Stimulated activated CD4-positive, alpha-beta T cell treated with anti-CD3 and anti-CD28 coated beads, Interleukin-1b, Interleukin-23, amount 100 ng/mL, for 24 hours (primary cell): ENCODE measurements at places on chromosomes 2 and 18.

DNA sequence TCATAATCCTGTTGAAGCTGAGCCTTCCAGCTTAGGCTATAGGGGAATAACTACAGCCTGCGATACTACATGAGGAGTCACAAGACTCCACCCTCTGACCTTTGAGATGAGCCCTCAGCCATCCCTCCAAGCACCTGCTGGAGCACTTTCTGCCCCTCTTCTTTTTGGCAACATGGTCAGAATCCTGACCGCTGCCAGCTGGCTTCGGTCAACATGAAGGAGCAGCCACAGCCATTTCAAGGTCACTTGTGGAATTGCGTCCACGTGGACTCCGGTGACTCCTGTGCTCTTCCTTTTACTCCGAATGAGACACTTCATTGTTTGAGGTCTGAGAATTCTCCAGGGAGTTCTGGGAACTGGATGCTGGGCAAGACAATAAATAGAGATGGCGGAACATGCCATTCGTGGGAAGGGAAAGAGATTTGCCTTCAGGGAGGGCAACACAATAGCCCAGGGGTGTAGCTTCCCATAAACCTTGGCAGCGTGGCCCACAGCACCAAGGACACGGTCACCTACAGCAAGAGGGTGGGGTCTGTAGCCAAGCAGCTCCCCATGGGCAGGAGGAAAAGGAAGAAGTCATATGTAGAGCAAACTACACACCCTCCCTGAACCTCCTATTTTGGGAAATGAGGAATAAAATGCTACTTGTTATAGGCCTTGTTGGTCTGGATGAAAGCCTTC lies 73.3 kb upstream of the PPP1CB start:
- no peak for DNase-seq

DNA sequence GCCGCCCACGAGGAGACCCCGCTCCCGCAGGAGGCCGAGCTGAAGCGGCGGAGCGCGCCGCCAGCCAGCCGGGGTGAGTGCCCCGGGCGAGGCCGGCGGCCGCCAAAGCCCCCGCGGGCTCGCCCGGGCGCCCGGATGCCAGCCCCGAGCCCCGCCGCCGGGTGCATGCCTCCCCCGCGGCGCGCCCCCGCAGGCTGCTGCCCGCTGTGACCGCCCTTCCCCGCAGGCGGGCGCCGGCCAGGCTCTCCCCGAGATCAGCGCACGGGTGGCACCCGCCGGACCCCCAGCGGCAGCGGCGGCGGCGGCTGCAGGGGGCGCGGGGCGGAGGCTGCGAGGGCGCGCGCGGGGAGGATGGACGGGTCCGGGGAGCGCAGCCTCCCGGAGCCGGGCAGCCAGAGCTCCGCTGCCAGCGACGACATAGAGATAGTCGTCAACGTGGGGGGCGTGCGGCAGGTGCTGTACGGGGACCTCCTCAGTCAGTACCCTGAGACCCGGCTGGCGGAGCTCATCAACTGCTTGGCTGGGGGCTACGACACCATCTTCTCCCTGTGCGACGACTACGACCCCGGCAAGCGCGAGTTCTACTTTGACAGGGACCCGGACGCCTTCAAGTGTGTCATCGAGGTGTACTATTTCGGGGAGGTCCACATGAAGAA lies 470 bp downstream of the KCNF1 start:
- DNase-seq: no peak

DNA sequence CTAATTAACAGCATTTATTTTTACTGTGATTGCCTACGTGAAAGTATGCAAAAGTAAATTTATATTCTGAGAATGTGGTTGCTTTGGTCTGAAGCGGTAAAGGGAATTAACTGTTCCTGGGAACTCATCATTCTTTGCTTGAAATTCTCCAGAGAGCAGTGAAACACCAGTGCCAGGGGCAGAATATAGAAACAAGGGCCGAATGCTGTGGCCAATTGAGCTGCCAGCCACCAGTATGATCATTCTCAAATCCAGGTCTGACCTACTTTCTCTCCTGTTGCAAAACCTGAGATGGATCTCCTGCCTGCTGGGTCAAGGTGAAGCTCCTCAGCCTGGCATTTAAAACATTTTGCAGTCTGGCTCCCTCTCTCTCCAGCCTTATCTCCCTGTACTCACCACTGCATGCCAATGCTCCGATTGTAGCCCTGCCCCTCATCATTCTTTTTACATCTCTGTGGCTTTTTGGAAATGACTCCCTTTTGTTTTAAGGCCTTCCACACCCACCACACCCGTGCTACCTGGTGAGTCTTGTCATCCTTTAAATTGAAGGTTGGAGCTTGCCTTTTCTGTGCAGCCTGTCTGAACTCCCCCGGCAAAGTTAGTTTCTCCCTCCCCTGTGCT lies 94.5 kb upstream of the TMEM178A start:
- DNase-seq: no peak

DNA sequence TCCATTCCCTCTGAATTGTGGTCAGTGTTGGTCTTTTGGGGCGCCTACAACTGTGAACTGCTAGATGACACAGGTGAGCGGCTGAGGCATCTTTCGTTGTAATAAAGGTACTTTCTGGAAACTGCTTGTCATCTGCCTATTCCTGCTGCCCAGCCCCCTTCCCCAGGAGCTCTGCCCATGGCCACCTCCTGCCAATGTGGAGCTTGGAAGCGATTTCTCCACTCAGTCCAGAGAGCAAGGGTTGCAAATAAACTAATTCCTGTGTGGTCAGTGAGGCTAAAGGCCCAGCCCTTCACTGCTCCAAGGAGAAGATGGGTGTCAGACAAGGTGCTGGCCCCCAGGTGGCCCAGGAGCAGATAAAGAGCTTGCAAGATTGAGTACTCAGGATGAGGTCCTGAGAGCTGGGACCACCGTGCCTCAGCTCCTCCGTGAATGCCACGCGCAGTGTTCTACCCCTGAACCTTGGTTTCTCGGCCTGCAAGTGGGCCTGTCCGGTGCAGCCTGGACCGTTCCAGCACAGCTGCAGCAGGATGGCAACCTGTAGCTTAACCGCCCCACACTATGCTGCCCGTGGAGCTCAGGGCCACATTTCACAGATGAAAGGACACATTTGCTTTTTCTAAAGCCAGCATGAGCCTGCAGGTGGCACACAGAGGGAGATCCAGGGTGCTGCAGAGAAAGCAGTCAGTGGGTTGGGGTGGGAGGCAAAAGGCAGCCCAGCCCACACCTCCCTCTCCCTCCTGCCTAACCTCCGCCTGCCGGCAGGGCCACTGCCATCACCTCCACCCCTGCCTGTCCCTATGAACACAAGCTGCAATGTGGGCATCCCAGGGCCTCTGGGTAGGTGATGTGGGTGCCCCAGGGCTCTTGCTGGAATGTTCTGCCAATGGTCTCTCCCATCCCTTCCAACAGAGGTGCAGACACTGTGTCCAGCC lies 78.7 kb upstream of the OTOF start:
- no peak for DNase-seq

GRCh38 chr2:234422981-234423431 lies 73.9 kb downstream of the ARL4C start:
- no peak for DNase-seq

GRCh38 chr2:240987588-240987987 lies 10.8 kb upstream of the SNED1 start:
- DNase-seq: no peak

GRCh38 chr2:65802298-65802942 lies 370.0 kb upstream of the SPRED2 start:
- no peak for DNase-seq

GRCh38 chr2:3620834-3621233 lies 25.9 kb downstream of the COLEC11 start:
- no peak for DNase-seq

DNA sequence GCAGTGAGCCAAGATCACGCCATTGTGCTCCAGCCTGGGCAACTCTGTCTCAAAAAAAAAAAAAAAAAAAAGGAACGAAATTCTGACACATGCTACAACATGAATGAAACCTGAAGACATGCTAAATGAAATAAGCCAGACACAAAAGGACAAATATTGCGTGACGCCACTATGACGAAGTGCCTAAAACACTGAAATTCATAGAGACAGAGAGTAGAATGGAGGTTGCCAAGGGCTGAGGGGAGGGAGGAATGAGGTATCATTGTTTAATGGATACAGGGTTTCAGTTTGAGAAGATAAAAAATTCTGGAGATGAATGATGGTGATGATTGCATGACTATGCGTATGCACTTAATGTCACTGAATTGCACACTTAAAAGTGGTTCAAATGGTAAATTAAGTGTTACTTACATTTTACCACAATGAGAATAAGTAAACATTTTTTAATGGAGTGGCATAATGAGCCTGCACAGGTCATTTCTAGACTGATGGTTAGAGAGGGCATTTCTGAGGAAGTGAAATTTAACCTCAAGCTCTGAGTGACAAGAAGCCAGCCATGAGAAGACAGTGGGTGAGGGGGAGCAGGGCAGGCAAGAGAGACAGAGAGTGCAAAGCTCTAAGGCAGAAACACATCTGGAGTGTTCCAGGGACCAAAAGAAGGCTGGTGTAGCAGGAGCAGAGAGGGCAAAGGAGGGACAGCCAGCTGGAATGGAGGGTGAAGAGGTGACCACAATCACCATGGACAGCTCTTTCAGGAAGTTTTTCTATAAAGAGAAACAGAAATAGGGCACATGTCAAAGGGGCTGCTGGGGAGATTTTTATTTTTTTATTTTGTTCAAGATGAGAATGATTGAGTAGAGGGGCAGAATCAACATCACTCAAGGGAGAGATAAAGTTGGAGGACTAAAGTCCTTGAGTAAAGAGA lies 20.6 kb upstream of the EXOC6B start:
- no peak for DNase-seq

DNA sequence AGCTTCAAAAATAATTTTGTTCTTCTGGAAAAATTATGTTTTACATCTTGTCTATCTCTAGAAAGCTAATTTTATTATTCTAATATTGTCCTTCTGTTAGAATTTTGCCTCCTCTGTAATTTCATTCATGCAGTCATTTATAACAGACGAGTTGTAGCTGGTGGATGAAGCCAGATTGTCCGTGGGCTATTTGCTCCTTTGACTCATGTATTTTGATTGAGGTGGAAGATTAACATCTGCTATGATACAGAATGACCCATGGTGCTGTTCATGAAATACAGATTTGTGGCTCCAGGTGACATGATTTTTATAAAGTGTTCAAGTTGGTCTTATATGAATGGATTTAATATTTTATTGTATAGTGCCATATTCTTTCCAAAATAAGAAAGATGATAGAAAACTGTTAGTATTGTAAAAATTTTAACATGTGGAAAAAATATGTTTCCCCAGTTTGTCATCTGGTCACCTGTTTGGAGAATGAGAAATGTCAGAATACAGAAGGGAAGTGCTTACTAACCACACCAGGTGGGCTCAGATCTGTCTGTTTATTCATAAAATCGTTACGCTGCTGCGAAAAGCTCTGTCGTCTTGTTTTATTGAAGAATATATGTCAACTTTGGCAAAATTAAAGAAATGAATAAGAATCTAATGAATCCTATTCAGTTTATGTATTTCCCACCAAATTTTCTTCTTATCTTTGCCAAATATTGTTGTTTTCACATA lies 20.4 kb upstream of the L3MBTL4 start:
- DNase-seq: no peak

GRCh38 chr2:239425631-239426030 lies 24.8 kb upstream of the HDAC4 start:
- no peak for DNase-seq

DNA sequence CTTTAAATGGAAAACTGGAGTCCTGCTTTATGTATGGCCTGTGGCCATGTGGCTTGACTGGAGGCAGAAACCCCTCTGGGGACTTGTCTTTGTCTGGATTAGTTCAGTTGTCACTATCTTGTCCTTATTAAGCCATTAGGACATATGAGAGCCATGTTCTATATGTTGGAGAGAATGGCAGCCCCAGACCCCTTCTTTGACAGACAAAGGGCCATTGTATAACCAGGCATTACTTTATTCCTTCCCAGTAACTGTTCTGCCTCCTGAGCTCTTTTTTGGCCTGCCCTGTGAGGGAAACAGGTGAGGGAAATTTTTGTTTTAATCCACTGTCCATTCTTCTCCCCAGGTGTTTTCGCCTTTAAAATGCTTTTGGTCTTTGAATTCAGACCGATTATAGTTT lies 43.3 kb downstream of the FSHR start:
- no peak for DNase-seq

GRCh38 chr2:151333083-151333482 lies 24.3 kb upstream of the TNFAIP6 start:
- DNase-seq: no peak

GRCh38 chr2:25804338-25804737 lies 73.9 kb downstream of the ASXL2 start:
- no peak for DNase-seq

- no peak for DNase-seq
These were observed 248.7 kb downstream of the SOX11 start for GRCh38 chr2:5940596-5941535.

DNA sequence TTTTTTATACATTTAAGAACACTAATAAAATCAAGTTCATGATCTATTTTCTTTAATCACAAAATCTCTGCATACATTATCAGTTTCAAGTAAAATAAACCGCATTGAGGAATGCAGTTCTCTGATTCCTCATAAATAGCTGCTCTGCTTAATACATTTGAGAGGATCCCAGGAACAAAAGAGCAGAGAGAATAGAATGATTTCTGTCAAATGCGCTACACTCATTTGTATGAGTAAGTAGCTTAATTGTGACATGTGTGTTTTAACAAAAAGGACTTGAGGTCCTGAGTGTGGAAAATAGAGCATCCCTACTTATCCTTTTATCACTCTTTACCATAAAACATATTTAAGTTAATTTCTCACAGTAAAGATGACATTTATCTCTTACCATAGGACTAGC lies 134.0 kb downstream of the PID1 start:
- no peak for DNase-seq

- DNase-seq: no peak
These were observed 53.7 kb downstream of the APLF start for GRCh38 chr2:68521037-68521436.

DNA sequence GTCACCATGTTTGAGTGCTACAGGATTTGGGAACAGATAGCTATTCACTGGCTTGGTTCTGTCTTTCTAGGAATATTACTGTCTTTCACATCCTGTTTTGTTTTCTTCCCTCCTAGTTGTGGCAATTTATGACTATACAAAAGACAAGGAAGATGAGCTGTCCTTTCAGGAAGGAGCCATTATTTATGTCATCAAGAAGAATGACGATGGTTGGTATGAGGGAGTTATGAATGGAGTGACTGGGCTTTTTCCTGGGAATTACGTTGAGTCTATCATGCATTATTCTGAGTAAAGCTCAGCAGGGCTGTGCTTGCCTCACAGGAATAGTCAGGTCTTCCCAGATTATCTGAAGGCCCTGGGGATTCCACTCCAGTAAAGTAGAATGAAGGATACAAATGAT lies 98.9 kb downstream of the ABI2 start:
- no peak for DNase-seq

GRCh38 chr2:139033300-139033699 lies 253.1 kb upstream of the NXPH2 start:
- no peak for DNase-seq

- no peak for DNase-seq
These were observed 9.6 kb downstream of the SIX3 start for GRCh38 chr2:44951124-44951523.

- DNase-seq: no peak
These were observed 97.7 kb upstream of the PGAP1 start for GRCh38 chr2:197024206-197024605.
